ENCODE measurements at places on chromosomes 4 and X.

GRCh38 chr4:1982124-1983052, 26.4 kb downstream of the NELFA start:
- DNase-seq: no peak

GRCh38 chrX:38311743-38312142, 15.6 kb downstream of the RPGR start:
- DNase-seq: no peak

GRCh38 chrX:108028854-108029253, 16.0 kb upstream of the VSIG1 start:
- DNase-seq: no peak

GRCh38 chrX:134074151-134074550, 88.8 kb upstream of the GPC3 start:
- no peak for DNase-seq

GRCh38 chr4:118981839-118982381, 93.3 kb downstream of the SYNPO2 start:
- no peak for DNase-seq

DNA sequence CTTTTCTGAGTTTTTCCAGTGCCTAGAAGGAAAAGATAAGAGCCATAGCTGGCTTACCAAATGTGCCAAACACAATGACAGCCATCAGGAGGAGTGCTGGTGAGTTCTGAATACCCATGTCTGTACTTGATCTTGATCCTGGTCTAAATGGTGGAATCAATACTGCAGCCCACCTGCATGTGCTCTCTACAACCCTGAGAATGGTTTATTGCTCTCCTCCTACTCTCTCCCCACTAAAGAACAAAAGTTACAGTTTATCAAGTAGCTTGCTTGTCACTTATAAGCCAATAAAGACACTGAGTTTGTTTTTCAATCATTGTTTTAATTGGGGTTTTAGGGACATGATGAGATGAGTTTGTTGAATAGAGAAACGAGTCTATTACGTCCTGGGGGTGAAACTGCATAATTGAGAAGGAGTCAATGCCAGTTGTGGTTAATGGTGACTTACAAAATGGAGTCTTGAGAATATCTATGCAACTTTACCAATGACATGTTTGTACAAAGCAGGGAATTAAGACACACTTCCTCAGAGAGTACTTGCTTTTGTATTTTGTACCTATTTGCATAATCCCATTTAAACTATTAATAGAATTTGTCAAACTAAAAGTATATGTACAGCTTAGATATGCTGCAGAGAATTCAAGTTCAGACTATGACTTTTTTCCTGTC, 20.8 kb upstream of the CXCL3 start:
- no peak for DNase-seq

DNA sequence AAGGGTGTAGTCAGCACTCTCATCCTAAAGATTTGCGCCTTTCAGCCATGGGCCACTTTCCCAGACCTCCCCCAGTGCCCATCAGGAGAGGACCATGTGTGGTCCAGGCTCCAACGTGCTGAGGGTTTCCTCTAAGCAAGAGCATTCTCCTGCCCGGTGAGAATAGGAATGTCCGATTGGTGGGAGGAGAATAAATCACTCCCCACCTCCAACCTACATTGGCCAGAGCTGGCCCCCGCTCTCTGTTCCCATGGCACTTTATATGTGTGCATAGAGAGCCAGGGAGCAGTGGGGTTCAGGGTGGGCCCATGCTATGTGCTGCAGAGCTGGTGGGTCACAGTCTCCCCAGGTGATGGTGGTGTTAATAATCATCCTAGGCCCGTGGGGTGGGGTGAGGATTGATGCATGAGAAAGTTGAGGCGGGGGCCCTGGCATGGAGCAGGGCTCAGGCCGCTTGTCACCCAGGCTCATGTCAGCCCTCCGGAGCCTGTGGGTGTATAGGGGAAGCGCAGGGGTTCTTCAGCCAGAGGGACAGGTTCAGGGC, 6.8 kb upstream of the SORCS2 start:
- DNase-seq: no peak

Measured in activated T-helper 9 cell treated with anti-CD3 and anti-CD28 coated beads, Interleukin-2, amount 50 U/mL, for 16 hours (primary cell).